GM20000 (cell line): ENCODE measurements at places on chromosomes 5 and 9.

GRCh38 chr9:69097923-69098593 is 62.5 kb downstream of the FXN start:
- no peak for DNase-seq

DNA sequence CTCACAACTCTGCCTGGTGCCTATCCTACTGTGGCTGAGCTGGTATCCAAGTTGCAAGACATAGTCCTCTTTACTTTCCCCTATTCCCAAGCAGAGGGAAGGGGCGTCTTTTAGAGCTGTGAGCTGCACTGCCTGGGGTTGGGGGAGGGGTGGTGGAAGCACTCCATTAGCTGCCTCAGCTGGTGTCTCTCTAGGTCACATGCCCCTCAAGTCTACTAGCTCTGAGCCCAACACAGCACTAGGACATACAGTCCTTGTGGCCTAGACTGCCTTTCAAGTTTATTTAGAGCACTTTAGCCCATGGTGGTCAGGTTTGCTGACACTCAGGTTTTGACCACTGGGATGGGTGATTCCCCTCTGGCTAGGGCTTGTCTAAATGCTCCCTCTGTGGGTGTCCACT is 54.7 kb downstream of the SREK1 start:
- DNase-seq = no peak

DNA sequence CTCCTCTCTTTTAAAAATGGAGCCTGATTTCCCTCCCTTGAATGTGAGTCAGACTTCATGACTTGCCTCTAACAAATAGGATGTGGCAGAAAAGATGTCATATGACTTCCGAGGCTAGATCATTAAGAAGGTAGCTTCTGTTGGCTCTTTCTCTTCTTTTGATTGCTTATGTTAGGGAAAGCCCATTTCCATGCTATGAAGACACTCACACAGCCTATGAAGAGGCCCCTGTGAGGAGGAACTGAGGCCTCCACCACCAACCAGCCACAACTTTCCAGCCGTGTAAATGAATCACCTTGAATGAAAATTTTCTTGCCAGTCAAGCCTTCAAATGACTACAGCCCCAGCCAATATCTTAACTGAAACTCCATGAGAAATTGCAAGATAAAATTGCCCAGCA is 413.4 kb downstream of the TMEM38B start:
- DNase-seq = no peak

DNA sequence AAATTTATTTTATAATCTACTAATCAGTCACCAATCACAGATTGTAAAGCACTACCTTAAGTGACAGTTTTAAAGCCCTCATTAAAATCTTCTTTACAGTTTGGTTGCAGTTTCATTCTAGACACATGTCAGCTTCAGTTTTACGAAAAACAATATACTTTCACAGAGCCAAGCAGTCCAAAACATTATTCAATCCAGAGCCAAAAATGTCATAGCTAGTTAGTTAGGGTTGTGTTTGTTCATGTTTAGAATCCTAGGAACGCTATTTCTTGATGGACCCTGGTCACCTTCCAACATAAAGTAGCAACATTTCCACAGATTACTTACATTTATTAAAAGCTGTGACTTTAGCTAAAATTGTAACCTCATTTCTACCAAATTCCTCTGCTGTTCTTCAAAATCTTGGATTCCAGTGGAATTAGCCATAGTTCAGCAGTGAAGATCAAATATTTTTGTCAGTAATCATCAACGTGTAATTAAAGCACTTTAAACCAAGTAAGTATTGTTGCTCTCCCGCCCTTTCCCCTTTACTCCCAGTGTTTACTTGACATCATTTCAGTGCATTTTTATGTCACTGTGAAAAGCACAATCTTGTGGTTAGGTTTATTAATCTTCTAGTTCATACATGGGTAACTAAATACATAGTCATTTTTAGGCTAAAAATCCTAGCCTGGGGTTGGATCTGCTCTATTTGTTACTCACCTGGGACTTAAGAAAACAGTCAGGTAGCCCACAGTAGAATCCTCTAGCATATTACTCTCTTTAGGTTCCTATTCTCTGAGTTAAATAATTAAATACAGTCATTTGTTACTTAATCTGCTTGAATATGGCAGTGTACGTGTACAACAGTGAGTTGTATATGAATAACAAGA is 74.3 kb downstream of the NIPBL start:
- peak; percentile 29 for DNase-seq

DNA sequence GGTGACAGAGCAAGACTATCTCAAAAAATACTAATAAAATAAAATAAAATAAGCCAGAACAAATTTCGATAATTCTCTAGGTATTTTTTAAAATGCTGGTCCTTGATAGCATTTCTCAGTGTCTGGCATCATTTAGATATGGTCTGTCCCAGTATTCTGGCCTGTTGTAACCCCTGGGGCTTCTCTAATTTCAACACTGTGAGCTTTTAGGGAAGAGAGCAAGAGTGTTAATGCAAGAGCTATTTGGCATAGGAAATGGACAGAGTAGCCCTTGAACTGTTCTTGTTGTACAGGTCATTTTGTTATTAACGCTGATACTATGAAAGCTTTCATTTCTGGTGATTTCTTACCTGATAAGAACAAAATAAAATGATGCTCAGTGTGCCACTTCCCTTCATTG is 112.2 kb upstream of the ZNF608 start:
- no peak for DNase-seq

GRCh38 chr9:34170237-34170991 is 8.4 kb upstream of the UBAP1 start:
- DNase-seq = no peak
